ENCODE measurements at places on chromosomes 12 and 14.

- peak; percentile 67 for DNase-seq
These were observed 54.9 kb upstream of the OVCH1 start for GRCh38 chr12:29552324-29552927.

- no peak for DNase-seq
These were observed 31.9 kb downstream of the FZD10 start for GRCh38 chr12:130194154-130194553.

DNA sequence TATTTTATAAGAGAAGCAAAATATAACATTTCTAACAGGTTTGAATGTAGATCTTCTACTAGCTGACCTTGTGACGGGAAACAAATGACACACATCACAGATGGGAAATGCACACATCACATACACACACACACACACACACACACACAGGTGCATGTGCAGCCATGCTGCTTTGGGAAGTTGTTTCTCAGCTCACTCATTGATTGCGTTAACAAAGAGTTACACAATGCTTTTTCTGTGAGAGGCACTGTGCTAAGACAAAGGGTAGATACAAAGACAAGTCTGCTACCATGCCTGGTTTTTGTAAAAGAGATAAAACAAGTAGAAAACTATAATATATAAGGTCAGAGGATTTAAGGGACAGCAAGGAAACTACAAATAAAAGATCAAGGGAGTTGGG lies 1.3 kb upstream of the NR1H4 start:
- DNase-seq, result no peak

DNA sequence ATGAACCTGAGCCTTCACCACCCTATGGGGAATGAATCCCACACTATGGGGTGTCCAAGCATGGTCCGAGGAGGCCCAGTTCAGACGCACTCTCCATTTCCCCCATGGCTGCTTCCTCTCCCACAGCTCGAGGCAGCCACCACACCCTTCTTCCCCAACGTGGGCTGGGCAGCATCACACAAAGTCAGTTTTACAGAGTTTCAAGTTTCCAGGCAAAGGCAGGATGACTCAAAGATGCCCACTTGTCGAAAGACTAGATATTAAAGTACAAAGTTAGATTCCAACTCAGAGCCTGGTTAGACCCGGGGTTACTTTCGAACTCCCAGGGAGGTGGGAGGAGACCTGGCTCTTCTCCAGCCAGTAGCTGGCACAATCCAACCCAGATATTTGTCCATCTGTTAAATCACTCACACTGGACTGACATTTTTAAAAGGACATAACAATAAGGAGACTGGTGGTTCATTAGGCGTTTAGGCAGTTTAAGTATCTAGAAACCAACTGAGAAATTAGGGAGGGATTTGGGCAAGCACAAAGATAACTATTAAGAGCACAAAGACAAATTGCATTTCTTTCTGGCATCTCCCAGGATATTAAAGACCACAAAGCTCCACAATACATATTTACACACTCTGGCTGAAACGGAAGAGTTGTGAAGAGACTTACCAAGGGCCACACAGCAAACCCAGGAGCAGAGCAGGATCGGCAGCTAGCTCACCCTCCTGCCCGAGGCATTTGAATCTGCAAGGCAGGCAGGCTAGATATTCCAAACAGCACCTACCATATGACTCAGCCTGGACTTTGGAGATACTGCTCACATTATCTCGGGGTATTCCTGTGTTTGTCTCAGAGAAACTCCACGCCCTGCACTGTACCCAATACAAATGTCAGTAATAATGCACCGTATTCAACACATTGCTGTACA lies 34.8 kb downstream of the TMCC3 start:
- DNase-seq, result no peak

GRCh38 chr14:105481886-105482457 lies 4.7 kb upstream of the CRIP1 start:
- DNase-seq, result peak; percentile 98

DNA sequence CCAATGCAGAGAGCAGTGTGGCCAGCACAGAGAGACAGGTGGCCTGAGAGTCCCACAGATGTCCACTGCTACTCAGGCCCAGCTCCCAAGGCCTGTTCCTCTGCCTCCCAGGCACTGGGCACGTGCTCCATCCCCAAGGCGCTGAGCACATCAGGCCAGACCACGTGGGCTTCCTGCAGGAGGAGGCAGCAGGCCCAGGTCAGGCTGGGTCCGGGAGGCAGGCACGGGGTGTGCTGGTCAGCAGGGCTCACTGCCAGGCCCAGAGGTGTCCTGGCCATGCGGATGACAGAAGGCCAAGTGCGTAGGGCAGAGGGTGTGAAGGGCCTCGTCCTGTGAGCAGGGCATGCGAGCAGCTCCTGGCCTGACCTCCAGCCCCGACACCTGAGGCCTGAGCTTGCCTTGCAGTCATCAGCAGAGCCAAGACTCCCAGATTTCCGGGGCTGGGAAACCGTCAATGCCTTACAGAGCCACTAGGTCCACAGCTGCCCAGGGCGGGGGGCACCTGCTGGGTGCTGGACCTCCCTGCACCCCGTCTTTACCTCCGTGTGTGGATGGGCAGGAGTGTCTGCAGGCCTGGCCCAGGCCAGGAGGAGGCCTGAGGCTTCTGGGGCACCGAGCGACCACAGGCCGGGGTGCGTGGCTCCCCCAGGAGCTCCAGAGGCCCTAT lies 14.9 kb downstream of the TRMT61A start:
- no peak for DNase-seq

- DNase-seq, result no peak
These were observed 16.8 kb upstream of the ANKRD33 start for GRCh38 chr12:51871126-51871525.

- no peak for DNase-seq
These were observed 327.5 kb upstream of the PDE3A start for GRCh38 chr12:20040831-20041230.

GRCh38 chr12:46265734-46266133 lies 3.1 kb downstream of the SLC38A1 start:
- DNase-seq, result no peak

DNA sequence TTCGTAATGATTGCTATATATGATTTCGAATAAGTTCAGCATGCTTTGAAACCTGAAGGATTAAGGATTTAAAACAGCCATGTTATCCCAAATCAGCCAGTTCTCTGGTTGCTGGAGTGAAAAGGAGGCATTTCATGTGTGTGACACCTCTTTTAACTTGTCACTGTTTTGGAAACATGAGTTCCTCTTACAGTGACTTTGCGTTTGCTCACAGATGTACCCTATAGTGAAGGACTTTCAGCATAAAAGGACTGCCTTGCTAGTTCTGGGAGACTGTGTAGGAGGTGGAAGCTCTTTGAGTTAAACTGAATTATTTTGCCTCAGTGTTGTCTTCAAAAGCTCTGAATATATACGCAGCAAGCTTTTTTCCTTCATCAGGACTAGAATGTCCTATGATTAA lies 7.6 kb downstream of the RNASE11 start:
- DNase-seq, result no peak

DNA sequence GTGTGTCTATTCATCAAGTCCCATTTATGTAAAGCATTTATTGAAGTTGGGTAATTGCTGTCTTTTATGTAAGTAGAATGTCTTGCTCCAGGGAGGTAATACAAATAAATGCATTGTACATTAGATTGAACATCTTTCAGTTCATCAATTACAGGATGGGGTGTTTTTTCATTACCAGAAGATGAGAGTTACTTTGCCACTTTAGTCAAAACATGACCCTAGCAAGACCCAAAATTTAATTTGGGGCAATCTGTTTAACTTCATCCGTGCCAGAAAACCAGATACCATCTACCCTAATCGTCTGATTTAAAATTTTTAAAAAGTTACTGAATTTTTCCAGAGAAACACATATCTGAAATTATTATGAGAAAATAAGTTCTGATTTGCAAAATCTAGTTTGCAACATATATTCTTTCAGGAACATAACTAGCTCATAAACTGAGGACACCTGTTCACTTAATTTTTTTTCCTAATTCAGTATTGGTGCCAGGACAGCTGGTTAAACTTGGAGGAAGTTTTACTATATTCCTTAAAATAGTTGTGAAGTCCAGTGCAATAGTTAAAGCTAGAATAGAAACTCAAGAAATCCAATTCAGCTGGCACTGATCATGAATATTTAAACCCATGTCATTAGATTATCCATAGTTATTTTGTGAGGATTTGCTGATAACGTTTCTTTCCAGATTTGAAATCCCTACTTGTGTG lies 114.5 kb downstream of the SRGAP1 start:
- DNase-seq, result no peak

DNA sequence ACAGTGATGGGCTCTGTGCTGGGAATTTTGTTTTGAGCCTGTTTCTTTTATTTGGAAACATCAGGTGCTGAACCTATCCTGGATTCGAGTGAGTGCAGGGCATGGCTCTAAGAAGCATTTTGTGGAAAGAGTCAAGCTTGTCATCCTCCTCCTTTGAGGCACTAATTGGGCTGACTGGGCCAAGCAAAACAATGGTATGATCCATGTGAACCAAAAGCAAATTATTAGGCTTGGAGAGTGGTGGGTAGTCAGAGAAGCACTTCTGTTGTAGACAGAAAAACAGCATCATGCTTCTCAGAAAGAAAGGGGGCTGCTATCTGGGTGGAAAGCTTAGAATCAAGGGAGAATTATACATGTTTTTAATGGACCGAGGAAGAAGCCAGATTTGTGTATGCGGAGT lies 481.6 kb downstream of the DIO2 start:
- no peak for DNase-seq

GRCh38 chr12:57191410-57191809 lies 25.2 kb upstream of the NXPH4 start:
- no peak for DNase-seq
